ENCODE measurements at places on chromosomes 4 and X. TPM values are rescaled to one million over a fixed set of nuclear protein-coding genes. Genes with fewer than 3 reads are reported as not detected.

ASMT gene
- not detected for total RNA-seq

AMER1 gene
- 3.8 TPM for total RNA-seq

GPC4 gene
- 34.4 TPM for total RNA-seq

PDZD4 gene
- 2.3 TPM for total RNA-seq

GRCh38 chr4:127155116-127155515 lies 477.6 kb upstream of the INTU start:
- no peaks in the 10 kb centered on the region for H3K36me3 ChIP-seq
- H3K4me1 ChIP-seq = no peaks in the 10 kb centered on the region
- DNase-seq = no peak
- H3K27me3 ChIP-seq = no peaks in the 10 kb centered on the region
- no peak overlapping the region for H3K27ac ChIP-seq

DNA sequence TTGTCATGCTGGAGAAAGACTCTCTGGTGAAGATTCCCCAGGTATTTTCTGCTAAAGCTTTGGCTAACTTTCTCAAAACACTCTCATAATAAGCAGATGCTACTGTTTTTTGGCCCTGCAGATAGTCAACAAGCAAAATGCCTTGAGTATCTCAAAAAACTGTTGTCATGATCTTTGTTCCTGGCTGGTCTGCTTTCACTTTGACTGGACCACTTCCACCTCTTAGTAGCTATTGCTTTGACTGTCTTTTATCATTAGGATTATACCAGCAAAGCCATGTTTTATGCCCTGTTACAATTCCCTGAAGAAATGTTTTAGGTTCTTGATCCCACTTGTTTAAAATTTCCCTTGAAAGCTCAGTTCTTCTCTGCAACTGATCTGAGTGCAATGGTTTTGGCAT lies 231.5 kb downstream of the SLC7A11 start:
- no peak overlapping the region for H3K4me3 ChIP-seq
- no peak overlapping the region for H3K27ac ChIP-seq
- H3K4me1 ChIP-seq = no peaks in the 10 kb centered on the region

OPRPN gene
- not detected for total RNA-seq

FRG2 gene
- not detected for total RNA-seq

GRCh38 chrX:19745077-19745476 lies 142.3 kb downstream of the SH3KBP1 start:
- no peak for DNase-seq
- H3K27ac ChIP-seq = peak overlapping the region; percentile 45
- no peaks in the 10 kb centered on the region for H3K27me3 ChIP-seq
- H3K4me3 ChIP-seq = no peak overlapping the region

RNF128 gene
- 20.8 TPM for total RNA-seq

OTC gene
- total RNA-seq = 0.87 TPM

NR0B1 gene
- not detected for total RNA-seq

DNA sequence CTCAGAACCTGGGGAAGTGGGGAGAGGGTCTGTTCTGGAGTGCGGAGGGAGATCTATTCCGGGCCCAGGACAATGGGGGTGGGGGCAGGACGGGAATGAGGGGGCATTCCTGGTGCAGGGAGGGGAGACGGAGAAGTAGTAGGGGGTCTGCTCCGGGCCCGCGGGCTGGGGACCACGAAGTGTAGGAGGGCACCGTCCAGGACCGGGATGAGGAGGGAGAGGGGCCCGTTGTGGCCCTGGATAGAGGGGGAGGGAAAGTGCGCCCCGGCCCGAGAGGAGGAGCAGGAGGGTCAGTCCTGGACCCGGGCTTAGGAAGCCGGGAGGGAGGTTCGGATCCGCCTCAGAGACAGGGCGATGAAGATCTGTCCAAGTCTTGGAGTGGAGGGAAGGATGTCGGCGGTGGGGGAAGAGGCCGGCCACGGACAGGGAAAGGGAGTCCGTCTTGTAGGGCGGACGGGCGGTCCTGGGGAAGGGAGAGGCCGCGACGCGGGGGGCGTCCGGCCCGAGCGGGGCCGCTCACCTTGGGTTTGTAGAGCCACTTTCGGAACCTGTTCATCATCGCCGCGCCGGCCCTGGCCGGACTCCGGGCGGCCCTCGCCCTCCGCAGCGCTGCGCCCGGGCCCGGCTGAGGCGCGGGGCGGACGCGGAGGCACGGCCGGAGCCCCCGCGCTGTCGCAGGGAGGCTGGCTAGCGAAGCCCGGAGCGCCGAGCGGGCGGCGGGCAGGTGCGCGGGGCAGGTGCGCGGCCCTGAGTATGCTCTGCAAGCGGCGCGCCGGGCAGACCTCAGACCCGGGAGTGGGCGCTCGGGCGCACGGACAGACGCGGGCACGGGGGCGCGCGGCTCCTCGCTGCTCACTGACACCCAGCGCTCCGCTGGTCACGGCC lies at the start of gene ZFYVE28:
TSS of gene ZFYVE28 (minus strand) at position 881 of the 885 bp plus-strand sequence. CDS start at position 559, 322 bp downstream.
- DNase-seq = no peak
- H3K27me3 ChIP-seq = peaks cover 15% of the 10 kb centered on the region
- peak within 1 kb of the TSS; percentile 3 for H3K27ac ChIP-seq
- no peaks in the 10 kb centered on the region for H3K36me3 ChIP-seq

- H3K4me1 ChIP-seq = no peaks in the 10 kb centered on the region
- no peak overlapping the region for H3K27ac ChIP-seq
- H3K36me3 ChIP-seq = no peaks in the 10 kb centered on the region
- DNase-seq = no peak
These were observed 42.5 kb upstream of the BBS12 start for GRCh38 chr4:122689972-122690371.

- no peaks in the 10 kb centered on the region for H3K36me3 ChIP-seq
- H3K4me3 ChIP-seq = no peak overlapping the region
- no peak overlapping the region for H3K27ac ChIP-seq
- DNase-seq = no peak
- no peaks in the 10 kb centered on the region for H3K4me1 ChIP-seq
- no peaks in the 10 kb centered on the region for H3K27me3 ChIP-seq
These were observed 83.4 kb upstream of the COX18 start for GRCh38 chr4:73152893-73153292.

DNA sequence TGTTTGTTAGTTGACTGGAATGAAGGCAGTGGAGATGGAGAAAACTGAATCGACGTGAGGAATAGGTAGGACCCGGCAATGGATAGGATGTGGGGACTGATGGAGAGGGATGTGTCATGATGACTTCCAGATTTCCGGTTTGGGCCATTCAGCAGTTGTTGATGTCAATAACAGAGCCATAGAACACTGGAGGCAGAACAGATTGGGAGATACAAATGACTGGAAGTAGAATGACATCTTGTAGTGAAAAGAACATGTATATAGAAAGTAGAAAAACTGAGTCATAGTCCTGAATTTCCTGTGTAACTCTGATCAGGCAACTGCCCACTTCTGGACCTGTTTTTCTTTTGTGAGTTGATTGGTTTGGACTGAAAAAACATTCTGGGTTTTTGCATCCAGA lies 24.5 kb downstream of the CETN2 start:
- no peak overlapping the region for H3K4me3 ChIP-seq
- DNase-seq = no peak
- H3K36me3 ChIP-seq = no peaks in the 10 kb centered on the region
- no peak overlapping the region for H3K27ac ChIP-seq
- H3K4me1 ChIP-seq = no peaks in the 10 kb centered on the region

DUSP21 gene
- not detected for total RNA-seq

DNA sequence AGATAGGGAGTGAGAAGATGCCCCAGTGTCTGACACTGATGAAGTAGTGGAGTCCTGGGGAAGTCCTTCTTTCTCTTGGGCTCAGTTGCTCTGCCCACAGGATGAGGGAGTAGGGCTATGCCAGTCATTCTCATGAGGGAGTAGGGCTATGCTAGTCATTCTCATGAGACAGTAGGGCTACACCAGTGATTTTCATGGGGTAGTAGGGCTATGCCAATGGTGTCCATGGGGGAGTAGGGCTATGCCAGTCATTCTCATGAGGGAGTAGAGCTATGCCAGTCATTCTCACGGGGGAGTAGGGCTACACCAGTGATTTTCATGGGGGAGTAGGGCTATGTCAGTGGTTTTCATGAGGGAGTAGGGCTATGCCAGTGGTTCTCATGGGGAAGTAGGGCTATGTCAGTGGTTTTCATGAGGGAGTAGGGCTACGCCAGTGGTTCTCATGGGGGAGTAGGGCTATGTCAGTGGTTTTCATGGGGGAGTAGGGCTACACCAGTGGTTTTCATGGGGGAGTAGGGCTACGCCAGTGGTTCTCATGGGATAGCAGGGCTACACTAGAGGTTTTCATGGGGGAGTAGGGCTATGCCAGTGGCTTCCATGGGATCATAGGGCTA lies 43.3 kb upstream of the SOD3 start:
- H3K27me3 ChIP-seq = no peaks in the 10 kb centered on the region
- no peaks in the 10 kb centered on the region for H3K4me1 ChIP-seq
- no peak overlapping the region for H3K27ac ChIP-seq
- no peak overlapping the region for H3K4me3 ChIP-seq
- no peaks in the 10 kb centered on the region for H3K36me3 ChIP-seq

DNA sequence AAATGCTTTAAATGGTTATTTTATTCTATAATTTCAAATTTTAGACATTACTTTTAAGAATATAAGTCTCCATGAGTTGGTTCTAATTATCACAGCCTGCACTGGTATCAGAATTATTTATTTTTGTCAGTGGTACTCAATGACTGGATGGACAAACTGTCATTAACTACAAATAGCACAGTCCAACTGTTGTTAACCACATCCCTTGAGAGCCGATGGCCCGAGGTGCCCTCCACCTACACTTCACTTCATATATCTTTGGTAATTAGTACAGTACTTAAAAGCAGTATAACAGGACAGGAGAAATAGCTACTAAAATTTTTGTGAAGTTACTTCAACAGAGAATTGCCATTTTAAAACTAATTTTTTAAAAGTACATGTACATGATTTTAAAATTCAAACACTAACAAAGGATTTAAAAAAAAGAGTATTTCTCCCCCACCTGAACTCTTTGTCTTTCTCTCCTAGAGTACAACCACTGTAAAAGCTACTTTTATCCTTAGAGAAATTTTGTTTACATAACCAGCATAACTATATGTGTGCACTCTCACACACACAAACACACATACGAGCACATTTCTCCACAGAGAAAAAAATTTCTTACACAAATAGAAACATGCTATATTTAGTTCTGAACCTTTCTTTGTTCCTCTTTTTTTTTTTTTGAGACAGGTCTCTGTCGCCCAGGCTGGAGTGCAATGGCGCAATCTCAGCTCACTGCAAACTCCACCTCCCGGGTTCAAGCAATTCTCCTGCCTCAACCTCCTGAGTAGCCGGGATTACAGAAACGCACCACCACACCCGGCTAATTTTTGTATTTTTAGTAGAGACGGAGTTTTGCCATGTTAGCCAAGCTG lies 6.5 kb downstream of the TIFA start:
- peak overlapping the region; percentile 20 for H3K4me3 ChIP-seq
- peaks cover 23% of the 10 kb centered on the region for H3K36me3 ChIP-seq
- peak overlapping the region; percentile 60 for H3K27ac ChIP-seq
- peaks cover 49% of the 10 kb centered on the region for H3K4me1 ChIP-seq
- H3K27me3 ChIP-seq = no peaks in the 10 kb centered on the region

DNA sequence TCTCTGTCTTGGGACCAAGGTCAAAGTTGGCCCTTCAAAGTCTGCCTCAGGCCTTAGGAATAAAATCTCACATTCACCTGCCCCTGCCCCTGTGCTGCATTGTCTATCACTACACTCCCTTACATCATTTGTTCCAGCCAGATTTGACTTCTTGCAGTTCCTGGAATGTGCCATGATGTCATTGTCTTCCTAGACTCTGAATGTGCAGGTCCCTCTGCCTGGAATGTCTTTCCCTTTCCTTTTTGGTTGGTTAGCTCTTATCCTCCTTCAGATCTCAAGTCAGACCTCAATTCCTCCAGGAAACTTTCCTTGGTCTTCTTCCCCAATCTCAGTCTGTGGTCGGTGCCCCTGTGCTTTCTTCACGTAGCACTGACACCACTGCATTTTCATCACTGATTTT lies 67.7 kb upstream of the EFNB1 start:
- H3K4me1 ChIP-seq = no peaks in the 10 kb centered on the region
- no peak for DNase-seq
- no peak overlapping the region for H3K27ac ChIP-seq

DNA sequence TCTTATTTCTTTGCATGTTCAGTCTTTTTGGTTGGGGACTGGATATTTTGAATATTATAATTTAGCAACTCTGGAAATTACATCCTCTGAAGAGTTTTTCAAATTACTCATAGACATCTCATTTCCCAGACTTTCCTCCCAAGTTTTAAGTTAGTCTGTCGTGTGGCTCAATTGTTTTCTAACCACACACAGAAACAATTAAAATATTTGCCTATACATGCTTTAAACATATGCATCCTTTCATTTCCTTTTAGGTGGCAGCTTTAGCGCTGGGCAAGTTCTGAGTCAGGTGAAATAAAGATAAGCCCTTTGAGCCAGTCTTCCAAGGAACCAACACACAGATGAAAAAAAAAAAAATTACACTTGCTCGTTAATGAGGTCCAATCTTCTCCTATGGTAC lies 307.0 kb upstream of the SPOCK3 start:
- H3K4me1 ChIP-seq = no peaks in the 10 kb centered on the region
- no peaks in the 10 kb centered on the region for H3K27me3 ChIP-seq
- H3K4me3 ChIP-seq = no peak overlapping the region
- no peaks in the 10 kb centered on the region for H3K36me3 ChIP-seq
- H3K27ac ChIP-seq = no peak overlapping the region

GRCh38 chr4:120994521-120994920 lies 72.0 kb upstream of the PRDM5 start:
- H3K4me1 ChIP-seq = no peaks in the 10 kb centered on the region
- DNase-seq = no peak
- no peaks in the 10 kb centered on the region for H3K36me3 ChIP-seq
- H3K27ac ChIP-seq = no peak overlapping the region
- H3K4me3 ChIP-seq = no peak overlapping the region

DNA sequence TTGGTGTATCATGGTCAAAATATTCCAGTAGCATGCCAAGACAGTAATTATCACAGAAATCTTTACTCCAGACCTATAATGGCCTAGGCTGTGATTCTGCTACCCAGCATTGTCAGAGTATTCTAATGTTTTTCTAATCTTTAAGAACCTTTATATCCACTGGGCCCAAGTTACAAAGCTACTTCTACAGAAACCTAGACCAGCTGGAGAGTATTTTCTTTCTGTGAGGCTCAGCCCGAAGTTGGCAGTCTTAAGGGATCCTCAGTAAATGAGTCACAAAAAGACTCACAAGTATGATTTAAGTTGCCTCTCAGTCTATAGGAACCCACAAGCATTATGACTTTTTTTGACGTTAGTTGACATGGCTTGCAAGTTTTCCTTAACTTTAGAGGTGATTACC lies 638.5 kb upstream of the FAM241A start:
- no peak for DNase-seq
- H3K27ac ChIP-seq = no peak overlapping the region
- H3K27me3 ChIP-seq = no peaks in the 10 kb centered on the region
- no peak overlapping the region for H3K4me3 ChIP-seq
- no peaks in the 10 kb centered on the region for H3K36me3 ChIP-seq
- no peaks in the 10 kb centered on the region for H3K4me1 ChIP-seq

- H3K27ac ChIP-seq = no peak overlapping the region
- H3K4me1 ChIP-seq = no peaks in the 10 kb centered on the region
- H3K4me3 ChIP-seq = no peak overlapping the region
- no peaks in the 10 kb centered on the region for H3K36me3 ChIP-seq
- no peak for DNase-seq
These were observed 132.9 kb downstream of the MSL3 start for GRCh38 chrX:11890836-11891514.

GRCh38 chrX:20140420-20140819 lies 1.2 kb downstream of the EIF1AX start:
- H3K27ac ChIP-seq = no peak overlapping the region
- no peak for DNase-seq
- H3K4me3 ChIP-seq = peak overlapping the region; percentile 62
- peaks cover 2% of the 10 kb centered on the region for H3K4me1 ChIP-seq
- H3K36me3 ChIP-seq = peaks cover 4% of the 10 kb centered on the region

CLDN34 gene
- total RNA-seq = 0.41 TPM

- H3K36me3 ChIP-seq = no peaks in the 10 kb centered on the region
- no peak for DNase-seq
- H3K4me1 ChIP-seq = no peaks in the 10 kb centered on the region
- no peak overlapping the region for H3K27ac ChIP-seq
These were observed 38.3 kb downstream of the TKTL1 start for GRCh38 chrX:154333837-154334271.

Data from left lung (tissue), 14 donors.